ENCODE measurements at places on chromosomes 11 and 22.

DNA sequence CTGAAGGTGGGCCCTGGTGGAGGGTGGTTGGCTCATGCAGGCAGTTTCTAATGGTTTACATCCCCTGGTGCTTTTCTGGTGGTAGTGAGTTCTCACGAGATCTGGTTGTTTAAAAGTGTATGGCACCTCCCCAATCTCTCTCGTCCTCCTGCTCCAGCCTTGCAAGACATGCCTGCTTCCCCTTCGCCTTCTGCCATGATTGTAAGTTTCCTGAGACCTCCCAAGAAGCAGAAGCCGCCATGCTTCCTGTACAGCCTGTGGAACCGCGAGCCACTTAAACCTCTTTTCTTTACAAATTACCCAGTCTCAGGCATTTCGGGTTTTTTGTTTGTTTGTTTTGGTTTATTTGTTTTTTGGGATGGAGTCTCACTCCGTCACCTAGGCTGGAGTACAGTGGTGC, 173.2 kb downstream of the MN1 start:
- DNase-seq: no peak

- no peak for DNase-seq
These were observed 16.0 kb downstream of the FAM83F start for GRCh38 chr22:40010746-40011145.

GRCh38 chr11:37881741-37882140, 1283.7 kb upstream of the RAG2 start:
- DNase-seq: no peak

- no peak for DNase-seq
These were observed 102.4 kb upstream of the THY1 start for GRCh38 chr11:119525180-119525866.

- DNase-seq: no peak
These were observed 58.3 kb upstream of the RASD2 start for GRCh38 chr22:35482311-35482710.

DNA sequence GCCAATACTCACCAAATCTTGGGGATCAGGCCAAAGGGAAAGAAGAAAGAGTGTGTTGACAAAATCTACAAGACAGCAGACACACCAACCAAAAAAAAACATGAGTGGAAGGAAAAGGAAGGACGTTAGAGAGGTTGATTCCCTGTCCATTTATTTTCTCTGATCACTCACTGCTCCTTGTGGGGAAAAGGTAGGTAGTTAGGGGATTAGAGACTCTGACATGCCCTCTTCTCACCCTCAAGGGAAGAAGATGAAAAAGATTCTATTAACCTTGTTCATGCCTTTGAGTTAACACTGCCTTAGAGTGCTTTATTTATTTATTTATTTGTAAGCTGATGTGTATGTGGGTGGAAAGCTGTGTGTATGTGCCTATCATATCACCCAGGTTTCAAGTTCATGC, at the start of gene OR52H1:
TSS of gene OR52H1 (minus strand) at position 101 of the 400 bp plus-strand sequence. CDS start 3,035 bp downstream, outside the sequence.
- no peak for DNase-seq

- no peak for DNase-seq
These were observed 11.1 kb upstream of the MICAL2 start for GRCh38 chr11:12099132-12099873.

GRCh38 chr22:37394341-37394740, 32.9 kb downstream of the ELFN2 start:
- DNase-seq: no peak

GRCh38 chr22:21936151-21936775, 16.4 kb downstream of the PPM1F start:
- no peak for DNase-seq

- no peak for DNase-seq
These were observed 24.6 kb downstream of the APIP start for GRCh38 chr11:34891611-34892010.
